Activated CD8-positive, alpha-beta memory T cell treated with anti-CD3 and anti-CD28 coated beads, Interleukin-2, amount 50 U/mL, for 4 hours (primary cell): ENCODE measurements at places on chromosomes 6 and 20.

DNA sequence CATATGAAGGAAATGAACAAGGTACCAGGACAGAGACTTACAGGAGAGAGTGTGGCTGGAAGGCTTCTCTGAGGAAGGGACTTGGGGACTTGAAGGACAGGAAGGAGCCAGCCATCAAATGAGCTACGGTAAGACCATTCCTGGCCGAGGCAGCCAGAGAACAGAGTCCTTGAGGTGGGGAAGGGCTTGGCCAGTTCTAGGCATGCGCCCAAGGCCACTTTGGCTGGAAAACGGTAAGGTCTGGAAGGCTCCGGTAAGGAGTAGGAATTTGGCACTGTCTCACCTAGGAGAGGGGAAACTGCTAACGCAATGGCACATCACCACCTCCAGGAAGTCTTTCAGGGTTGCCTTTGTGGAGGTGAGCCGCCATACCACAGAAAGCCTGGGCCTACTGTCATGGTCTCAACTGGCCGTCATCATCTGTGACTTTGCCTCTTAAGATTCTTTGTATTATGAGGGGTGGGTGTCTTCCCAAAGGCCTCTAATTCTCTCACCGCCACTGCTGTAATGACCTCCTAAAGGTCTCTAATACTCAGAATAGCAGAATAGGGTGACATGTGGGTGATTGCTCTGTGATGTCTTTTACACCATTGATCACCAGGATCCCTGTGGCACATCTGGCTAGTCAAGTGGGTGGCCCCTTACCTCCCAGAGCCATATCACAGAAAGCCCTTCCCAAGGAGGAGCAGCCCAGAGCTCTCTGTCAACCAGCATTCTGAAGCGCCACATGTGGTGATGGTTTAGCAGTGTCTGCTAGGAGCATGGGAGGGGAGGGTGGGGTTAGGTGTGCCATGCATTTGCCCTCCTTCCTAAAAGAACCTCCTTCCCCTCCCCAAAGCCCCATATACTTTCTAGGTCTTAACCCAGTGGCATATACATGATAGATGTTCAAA lies 17.7 kb upstream of the STX16 start:
- no peak for DNase-seq

GRCh38 chr6:6784514-6785162 lies 196.1 kb downstream of the LY86 start:
- DNase-seq: no peak

- no peak for DNase-seq
Observed at GRCh38 chr20:44918761-44919160, 8.9 kb downstream of the PABPC1L start.

DNA sequence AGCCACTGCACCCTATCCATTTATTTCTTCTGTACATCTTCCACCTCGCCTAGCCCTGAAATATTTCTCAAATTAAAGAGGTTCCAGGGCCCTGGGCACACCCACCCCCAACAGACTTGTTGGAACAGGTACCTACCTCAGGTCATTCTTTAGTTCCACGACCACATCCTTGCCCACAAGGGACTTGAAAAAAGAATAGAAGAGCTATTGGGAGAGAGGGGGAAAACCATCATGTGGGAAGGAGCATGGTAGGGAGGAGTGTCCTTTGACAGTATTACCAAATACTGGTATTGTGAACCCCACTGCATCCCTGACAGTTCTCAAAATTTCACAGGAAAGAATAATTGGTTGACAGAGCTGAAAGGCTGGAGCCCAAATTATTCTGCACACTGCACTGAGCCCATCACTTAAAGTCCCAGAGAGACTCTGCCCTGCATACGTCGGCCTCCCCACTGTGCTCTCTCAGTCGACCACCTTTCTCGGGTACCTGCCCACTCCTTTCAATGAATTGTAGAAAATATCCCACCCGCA lies 762 bp downstream of the LSM2 start:
- DNase-seq: no peak
